ENCODE measurements at places on chromosomes 12 and 14.

- no peak for DNase-seq
Measured at GRCh38 chr14:99073431-99073830, 198.6 kb downstream of the BCL11B start.

DNA sequence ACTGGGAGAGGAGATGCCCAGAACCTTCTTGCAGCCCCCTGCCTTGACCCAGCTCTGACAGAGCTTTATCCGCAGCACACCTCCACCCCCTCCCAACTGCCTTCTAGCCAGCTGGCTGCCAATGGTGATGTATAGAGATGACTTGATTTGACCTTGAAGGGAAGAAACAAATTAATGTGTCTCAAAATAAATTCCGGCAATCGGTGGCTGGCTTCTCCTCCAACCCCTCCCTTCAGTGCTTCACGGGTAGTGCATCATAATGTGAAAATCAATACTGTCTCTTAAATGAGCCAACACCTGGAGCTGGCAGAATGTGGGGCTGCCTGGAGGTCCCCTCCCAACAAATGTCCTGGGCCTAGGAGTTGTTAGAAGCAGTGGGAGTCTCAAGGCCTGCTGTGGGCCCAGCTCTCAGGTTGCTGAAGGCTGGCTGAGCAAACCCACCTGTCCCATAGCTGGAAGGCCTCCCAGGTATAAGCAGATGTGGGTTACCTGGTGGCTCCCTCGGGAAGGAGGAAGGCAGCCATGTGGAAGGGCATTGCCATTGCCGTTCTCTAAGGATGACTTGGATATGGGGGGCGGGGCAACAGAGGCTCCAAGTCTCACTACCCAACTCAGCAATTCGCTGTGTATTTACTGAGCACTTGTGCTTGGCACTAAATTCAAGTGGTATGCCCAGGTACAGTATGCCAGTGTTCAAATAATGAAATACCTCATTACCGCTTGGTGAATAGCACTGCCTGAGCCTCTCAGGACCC is 23.2 kb downstream of the HSPB8 start:
- DNase-seq, result no peak

DNA sequence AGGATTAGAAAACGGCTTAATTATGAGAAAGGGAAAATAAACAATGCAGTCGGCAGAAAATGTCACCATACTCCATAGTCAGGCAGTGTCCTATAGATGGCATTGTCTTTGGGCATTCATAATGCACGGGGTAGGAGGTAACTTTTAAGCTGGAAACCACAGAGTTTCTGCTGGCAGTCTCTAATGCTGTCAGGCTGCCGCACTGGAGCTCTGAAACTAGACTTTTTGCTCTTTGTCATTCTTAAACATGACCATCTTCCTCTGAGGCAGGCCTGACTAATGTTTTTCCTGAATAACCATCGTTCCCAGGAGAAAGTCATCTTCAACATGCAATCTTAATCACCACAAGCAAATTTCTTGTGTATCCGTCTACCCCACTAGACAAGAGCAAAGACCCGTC is 108.8 kb downstream of the ETNK1 start:
- DNase-seq, result no peak

DNA sequence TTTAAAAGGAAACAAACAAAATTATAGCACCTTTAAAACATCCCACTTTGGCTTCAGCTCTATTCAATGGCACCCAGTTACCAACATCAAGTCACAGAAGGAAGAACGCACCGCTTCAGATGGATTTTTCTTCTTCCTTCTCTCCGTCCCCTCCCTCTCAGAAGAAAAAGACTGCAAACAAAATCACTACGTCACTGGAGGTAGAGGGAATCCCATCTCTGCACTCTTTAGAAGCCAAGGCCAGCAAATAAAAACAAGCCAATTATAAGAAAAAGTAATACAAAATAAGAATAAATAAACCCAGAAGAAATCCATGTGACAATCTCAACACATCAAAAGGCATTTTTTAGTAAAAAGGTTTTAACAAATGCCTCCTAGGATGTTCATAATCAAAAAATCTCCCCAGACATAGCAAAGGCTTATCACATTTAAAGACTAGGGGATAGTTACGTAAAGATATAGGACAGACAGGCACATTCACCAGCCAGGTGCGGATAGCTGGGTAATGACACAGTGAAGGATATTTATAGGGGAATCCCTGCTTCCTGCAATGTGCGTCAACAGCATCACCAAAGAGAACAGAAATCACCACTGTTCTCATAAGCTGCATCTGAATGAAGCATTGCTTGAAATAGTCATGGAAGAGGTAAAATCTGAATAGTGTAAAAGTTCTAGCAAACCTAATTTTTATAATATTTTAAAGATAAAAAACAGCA is 89.4 kb downstream of the R3HDM2 start:
- DNase-seq, result no peak

- DNase-seq, result no peak
Measured at GRCh38 chr12:16130343-16130742, 147.1 kb downstream of the SLC15A5 start.

GRCh38 chr14:85575617-85575898 is 45.6 kb downstream of the FLRT2 start:
- no peak for DNase-seq

DNA sequence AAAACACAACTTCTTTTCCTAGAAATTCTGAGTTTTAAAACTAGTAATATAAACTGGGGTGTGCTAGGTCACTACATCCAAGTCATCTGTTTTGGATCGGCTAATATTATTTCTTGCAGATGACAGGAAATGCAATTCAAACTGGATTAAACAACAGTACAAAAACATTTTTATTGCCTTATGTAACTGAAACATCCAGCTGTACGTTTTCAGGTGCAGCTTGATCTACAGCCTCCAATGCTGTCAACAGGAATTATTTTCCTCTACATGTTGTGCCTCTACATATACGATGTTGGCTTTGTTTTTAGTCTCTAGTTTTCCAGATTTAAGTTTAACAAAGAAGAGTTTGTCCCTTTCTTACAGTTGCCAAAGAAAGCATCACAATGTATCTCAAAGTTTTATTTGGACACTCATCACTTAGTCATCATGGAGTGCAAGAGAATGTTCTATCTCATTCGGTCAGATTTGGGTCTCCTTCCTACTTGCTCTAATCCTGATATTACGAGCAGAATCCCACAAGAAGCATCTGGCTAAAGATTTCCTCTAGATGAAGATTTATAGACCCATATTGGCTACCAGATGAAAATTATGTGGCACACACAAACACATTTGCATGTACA is 326.7 kb downstream of the SLC6A15 start:
- no peak for DNase-seq

DNA sequence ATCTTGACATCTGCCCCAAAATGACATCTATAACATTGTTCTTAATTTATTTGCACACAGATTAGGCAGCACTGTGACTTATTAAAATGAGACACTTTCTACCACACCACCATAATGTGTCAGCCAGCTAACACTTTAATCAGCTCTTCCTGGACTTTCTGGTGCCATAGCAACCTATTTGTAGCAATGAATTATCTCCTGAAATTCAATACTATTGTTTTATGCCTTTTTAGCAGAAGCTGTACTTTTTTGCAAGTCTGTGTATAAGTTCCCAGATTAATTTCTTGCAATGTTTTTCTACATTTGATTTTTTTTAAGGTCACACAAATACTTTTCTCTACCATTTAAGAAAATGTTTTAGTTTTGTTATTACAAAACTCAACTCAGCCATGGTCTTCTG is 72.8 kb upstream of the SAV1 start:
- no peak for DNase-seq

Measured in effector memory CD8-positive, alpha-beta T cell (primary cell).